Esophagus squamous epithelium (tissue), 5 donors: ENCODE measurements at places on chromosomes 7 and 10.

DNA sequence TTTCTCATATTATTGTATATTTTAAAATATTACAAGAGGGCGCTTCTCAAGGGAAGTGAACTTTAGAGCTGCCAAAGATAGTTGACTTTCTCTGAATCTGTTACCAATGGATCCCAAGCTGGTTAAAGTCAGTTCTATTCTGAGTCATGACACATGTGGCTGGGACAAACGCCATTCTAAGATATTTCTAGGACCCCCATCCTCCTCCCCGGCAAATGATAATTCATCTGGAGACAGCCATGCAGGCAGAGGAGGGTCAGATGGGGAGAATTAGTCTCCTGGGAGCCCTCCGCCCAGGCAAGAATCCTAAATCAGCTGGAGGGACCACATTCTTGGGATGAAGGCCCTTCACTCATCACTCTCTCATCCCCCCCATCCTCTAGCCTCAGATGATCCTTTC, 187.7 kb downstream of the GFRA1 start:
- no peak for DNase-seq

DNA sequence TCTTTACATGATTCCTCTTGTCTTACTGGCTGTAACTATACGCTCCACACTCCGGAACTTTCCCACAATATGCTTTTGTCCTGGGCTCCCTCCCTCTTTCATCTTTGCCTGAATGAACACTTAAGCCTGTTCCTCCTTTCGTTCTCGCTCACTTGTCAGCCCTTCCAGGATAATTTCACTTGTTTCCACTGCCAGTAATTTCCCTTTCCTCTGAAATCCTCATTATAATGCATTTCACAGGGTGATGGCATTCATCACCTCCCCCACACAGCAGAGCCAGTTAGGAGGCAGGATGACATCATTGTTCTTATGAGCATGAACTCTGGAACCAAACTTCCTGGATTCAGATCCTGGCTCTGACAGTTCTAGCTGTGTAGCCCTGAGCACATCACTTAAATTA, 372.6 kb downstream of the GPR158 start:
- DNase-seq: no peak

- no peak for DNase-seq
Observed at GRCh38 chr10:128466831-128467371, 340.7 kb upstream of the MKI67 start.

DNA sequence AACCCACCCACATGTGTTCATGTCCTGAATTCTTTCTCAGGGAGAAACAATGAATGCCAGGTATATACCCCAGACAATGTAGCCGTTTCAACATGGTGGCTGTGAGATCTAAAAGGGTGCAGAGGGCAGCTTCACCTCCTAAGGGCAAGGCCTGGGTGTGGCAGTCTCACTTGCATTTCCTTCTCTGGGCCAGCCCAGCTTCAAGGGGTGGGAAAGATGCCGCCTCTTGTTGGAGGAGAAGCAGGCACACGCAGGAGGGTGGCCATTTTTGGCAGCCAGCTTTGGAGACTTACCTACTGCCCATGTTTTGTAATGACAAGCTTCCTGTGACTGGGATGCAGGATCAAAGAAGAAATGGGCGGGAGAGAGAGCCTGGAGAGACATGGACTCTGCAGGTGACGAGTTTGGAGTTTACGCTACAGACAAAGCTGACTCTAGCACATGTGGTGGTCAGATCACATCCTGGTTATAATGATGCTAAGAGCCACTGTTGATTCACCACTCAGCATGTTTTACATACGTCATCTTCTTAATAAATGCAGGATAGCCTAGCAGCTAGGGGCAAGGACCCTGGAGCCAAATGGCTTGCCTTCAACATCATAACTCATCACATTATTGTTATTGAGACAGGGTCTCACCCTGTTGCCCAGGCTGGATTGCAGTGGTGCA, 116.6 kb downstream of the ANLN start:
- no peak for DNase-seq

GRCh38 chr10:266974-267425, 131.7 kb downstream of the ZMYND11 start:
- DNase-seq: no peak

GRCh38 chr10:45673074-45673648, 589 bp upstream of the ZFAND4 start:
- DNase-seq: no peak

DNA sequence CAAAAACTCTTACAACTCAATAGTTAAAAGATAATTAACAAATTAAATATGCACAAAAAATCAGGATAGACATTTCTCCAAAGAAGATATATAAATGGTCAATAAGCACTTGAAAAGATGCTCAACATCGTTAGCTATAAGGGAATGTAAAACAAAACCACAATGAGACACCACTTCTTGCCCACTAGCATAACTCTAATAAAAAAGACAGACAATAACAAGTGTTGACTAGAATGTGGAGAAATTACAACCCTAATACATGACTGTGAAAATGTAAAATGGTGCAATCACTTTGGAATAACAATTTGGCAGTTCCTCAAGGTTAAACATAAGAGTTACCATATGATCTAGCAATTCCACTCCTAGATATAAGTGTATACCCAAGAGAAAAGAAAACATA, 74.3 kb upstream of the PCGF5 start:
- DNase-seq: no peak

GRCh38 chr7:26147030-26147429, 5.0 kb upstream of the NFE2L3 start:
- DNase-seq: no peak

DNA sequence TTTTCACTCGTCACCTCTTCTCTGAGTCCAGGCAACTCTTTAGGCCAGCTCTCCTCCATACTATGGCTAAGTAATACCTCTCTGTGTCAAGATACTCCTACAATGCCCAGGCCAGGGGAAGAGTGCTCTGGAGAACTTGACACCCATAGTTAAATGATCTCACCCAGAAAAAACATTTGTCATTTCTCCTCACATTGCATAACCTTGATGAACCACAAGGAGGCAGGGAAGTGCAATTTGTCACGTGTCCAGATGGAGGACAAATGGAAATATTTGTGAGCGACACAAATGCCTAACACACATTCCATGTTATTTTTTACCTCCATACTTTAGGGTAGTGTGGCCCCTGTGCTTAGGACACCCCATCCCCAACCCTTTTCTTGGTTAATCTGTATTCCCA, 78.3 kb downstream of the HTR7 start:
- DNase-seq: no peak

- no peak for DNase-seq
Observed at GRCh38 chr10:73911553-73912004, 647 bp downstream of the PLAU start.

GRCh38 chr7:70695795-70696083, 436.2 kb upstream of the GALNT17 start:
- DNase-seq: no peak

- no peak for DNase-seq
Observed at GRCh38 chr7:87155788-87156187, 3.5 kb downstream of the DMTF1 start.

DNA sequence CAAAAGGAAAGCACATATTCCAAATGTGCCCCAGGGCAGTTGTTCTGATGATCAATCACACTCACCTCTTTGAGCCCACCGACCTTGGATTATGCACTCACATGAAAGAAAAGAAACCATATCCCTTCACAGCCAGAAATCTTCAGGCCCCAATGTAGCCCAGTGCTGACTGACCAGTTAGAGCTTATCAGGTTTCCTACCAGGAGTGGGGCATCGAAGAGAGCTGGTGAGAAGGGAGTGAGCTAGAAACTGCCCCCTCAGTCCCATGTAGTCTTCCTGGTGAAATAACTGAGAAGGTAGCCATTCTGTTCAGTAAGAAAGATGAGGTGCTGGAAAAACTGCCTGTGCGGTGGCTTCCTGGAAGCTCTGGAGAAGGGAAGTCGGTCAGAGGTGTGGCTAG, 32.2 kb downstream of the NRCAM start:
- DNase-seq: no peak

DNA sequence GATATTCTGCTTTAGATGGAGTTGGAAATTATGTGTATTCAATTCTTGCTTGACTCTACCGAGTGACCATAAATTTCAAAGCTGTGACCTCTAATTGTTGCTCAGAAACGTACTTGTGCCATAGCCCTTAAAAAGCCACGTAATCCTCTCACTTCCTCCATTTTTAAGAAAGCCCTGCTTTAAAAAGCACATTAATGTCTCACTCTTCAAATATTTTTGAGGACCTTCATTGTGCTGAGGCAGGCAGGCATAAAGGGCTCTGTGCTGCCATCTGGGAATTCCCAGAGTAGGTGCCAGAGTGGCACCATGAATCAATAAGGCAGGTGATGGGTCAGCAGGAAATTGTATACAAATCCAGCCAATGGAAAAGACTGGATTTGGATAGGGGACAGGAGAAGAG, 97.7 kb upstream of the FAM204A start:
- no peak for DNase-seq

- no peak for DNase-seq
Observed at GRCh38 chr10:99234791-99235657, 628 bp downstream of the HPSE2 start.

GRCh38 chr7:47896809-47897423, 51.4 kb downstream of the PKD1L1 start:
- no peak for DNase-seq

DNA sequence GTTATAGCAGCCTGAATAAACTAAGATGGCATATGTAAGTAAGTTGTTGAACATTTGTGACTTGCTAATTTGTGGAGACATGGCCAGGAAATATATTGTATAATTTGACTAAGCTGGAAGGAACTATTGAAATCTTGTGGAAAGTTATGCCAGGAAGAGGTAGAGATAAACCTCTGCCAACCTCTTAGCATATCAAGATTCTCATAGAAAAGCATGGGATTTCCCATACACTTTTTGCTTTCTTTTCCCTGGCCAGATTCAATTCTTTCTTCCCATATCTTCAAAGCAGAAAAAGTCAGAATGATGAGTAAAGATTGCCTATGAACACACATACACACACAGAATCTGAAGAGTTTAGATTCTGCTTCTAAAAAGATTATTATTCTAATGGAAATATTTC, 216.2 kb downstream of the SEMA3D start:
- no peak for DNase-seq

GRCh38 chr10:80453056-80453841, 861 bp upstream of the TSPAN14 start:
- no peak for DNase-seq

- no peak for DNase-seq
Observed at GRCh38 chr7:14851610-14852009, 50.9 kb downstream of the DGKB start.

- DNase-seq: no peak
Observed at GRCh38 chr10:91556691-91557566, 75.9 kb downstream of the PPP1R3C start.

DNA sequence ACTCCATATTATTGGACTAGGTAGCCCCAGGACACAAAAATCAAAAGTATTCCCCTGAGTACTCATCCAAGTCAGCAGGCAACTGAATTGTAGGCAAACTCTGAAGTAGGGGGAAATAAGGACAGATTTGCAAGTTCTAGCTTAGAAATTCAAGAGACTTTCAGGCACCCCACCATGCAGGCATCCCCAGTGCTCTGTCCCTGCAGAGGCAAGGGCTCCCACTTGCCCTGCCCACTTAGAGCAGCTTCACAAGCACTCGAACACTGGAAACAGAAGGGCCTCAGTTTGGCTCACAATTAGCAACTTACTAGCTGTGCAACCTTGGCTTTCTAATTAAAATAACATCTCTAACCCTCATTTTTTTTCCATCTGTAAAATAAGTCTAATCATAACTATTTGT, 209.2 kb downstream of the C7orf25 start:
- DNase-seq: no peak
